ENCODE measurements at places on chromosomes 11 and 22.
A peak's percentile ranks its signal among the peaks of the same experiment; 100 is the strongest.

- no peak for DNase-seq
Measured at GRCh38 chr11:12914400-12914912, 94.7 kb upstream of the RASSF10 start.

GRCh38 chr11:120883404-120884080 is 140.4 kb upstream of the TBCEL start:
- no peak for DNase-seq

DNA sequence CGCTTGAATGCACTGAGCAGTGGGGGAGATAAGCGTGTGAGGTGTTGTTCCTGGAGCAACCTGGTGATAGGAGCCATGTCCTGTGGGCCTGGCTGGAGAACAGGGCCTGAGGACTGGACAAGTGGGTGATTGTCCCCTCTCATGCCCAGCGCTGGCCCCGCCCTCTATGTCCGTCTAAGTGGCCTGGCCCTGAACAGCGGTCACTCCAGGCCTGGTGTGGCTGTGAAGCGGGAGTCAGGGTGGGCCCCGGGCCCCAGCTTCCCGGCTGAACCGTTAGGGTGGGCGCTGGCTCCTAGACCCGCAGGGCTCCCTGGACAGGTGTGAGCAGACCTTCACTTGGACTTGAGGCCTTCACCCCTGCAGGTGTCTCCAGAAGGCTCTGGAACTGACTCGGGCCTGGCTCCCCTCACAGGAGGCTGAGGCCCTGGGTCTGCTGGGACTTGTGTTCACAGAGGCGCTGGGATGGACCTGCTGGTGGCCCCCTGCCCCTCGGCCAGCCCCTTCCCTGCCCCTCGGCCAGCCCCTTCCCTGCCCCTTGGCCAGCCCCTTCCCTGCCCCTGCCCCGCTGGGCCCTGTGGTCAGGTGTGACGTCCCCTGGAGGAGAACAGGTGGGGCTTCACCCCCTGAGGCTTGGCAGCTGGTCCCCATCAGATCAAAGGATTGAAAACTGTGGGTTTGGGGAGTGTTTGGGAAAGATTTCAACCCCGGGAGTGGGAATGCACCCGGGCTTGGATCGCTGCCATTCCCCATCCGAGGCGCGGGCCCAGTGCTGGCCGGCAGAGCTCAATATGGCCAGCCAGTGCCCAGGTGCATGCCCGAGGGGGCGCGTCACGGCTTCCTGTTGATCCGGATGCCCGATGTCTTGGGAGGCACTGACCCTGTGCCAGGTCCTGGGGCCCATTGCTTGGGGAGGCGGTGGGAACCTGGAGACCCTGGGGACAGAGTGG is 3.2 kb upstream of the MUC6 start:
- DNase-seq = no peak

- no peak for DNase-seq
Measured at GRCh38 chr22:23083315-23084021, 13.1 kb downstream of the GNAZ start.

- DNase-seq = no peak
Measured at GRCh38 chr11:131763193-131763890, 392.9 kb downstream of the NTM start.

DNA sequence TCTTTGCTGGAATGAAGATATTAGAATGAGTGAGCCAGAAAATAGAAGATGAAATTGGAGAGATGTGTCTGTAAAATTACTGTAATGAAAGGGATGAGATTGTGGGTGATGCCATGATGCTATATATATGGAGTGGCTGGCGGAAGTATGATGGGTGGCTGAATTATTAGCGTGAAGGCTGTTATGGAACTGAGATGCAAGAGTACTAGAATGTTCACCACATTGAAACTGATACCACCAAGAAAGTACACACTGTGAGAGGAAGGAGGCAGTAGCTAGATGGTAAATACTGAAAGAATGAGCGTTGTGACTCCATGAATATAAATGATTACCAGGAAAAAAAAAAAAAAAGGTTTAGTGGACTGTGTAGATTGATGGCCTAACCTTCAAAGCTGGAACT is 411.9 kb downstream of the CNTN5 start:
- no peak for DNase-seq

- peak; percentile 94 for DNase-seq
Measured at GRCh38 chr22:43114958-43115357, 4.4 kb downstream of the BIK start.

DNA sequence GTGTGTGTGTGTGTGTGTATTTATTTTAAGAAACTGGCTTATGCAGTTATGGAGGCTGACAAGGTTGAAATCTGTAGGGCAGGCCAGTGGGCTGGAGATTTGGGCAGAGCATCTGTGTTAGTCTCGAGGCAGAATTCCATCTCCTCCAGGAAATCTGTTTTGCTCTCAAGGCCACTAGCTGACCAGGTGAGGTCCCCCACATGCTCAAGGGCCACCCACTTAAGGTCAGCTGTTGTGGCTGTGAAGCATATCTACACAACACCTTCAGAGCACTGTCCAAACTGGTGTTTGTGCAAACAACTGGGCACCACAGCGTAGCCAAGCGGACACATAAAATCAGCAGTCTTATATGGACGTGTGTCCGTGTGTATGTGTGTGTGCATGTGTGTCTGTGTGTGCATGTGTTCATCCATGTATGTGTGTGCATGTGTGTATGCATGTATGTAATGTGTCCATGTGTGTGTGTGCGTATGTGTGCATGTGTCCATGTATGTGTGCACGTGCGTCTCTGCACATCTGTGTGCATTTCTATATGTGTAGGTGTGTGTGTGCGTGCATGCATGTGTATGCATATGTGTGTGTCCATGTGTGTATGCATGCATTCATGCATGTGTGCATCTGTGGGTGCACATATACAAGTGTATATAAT is 400.9 kb downstream of the BRD1 start:
- no peak for DNase-seq

GRCh38 chr11:110886288-110886970 is 174.2 kb upstream of the ARHGAP20 start:
- no peak for DNase-seq
